ENCODE measurements at places on chromosomes 2 and 18. TPM values are rescaled to one million over a fixed set of nuclear protein-coding genes. Genes with fewer than 3 reads are reported as not detected.

GRCh38 chr18:7157760-7158159 lies 40.2 kb upstream of the LAMA1 start:
- DNase-seq: no peak

- no peak for DNase-seq
These were observed 121.1 kb downstream of the TANC1 start for GRCh38 chr2:159089543-159089942.

- DNase-seq: no peak
These were observed 190.1 kb downstream of the HAUS1 start for GRCh38 chr18:46294318-46294717.

Gene KRTCAP3
- 0.45 TPM for total RNA-seq

GRCh38 chr2:176239031-176239430 lies 30.2 kb upstream of the MTX2 start:
- no peak for DNase-seq

GRCh38 chr2:62475172-62476011 lies 30.6 kb downstream of the TMEM17 start:
- peak; percentile 89 for DNase-seq

Gene UGT1A3
- not detected for total RNA-seq

Gene SLC20A1
- 16.2 TPM for total RNA-seq

DNA sequence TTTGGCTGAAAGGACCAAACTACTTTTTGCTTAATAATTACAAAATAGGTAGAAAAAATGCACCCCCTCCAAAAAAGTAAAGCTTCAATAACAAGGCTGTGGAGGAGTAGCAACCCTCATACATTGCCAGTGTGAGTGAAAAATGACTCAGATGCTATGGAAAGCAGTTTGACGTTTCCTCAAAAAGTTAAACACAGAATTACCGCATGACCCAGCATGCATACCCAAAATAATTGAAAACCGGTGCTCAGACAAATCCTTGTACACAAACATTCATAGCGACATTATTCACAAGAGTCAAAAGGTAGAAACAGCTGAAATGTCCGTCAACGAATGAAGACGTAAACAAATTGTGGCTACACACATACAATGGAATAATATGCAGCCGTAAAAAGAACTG lies 38.8 kb upstream of the DAPL1 start:
- no peak for DNase-seq

Gene LYPD6
- 1.2 TPM for total RNA-seq

- DNase-seq: peak; percentile 96
These were observed 867 bp upstream of the TTL start for GRCh38 chr2:112481050-112481527.

Gene PDE1A
- total RNA-seq: 11.2 TPM

DNA sequence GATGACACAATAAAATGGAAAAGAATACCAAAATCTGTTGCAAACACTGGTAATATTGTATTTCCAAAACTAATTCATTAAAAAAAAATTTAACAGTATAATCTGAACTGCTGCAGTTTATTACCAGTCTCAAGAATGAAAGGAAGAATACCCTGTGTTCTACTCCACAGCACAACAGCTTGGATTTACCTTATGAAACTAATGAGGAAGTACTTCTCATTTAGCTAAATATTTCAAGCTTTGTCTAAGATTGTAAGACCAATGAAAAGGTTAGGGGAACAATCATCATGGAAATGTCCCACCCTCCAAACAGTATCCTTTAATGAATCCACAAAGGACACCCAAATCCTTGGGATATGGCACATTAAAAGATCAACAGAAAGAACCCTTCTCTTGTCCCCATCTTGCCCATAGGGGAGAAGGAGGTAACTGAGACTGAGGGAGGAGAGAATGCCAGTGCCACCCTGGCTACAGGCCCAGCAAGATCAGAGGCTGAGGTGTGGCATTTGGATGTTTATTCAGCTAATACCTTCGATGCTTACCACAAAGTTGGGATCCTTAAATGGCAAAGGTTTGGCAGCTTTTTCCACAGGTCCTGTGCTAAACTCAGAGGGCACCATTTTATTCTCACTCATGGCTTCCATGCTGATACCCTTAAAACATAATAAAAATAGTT lies 17.7 kb downstream of the INO80C start:
- no peak for DNase-seq

DNA sequence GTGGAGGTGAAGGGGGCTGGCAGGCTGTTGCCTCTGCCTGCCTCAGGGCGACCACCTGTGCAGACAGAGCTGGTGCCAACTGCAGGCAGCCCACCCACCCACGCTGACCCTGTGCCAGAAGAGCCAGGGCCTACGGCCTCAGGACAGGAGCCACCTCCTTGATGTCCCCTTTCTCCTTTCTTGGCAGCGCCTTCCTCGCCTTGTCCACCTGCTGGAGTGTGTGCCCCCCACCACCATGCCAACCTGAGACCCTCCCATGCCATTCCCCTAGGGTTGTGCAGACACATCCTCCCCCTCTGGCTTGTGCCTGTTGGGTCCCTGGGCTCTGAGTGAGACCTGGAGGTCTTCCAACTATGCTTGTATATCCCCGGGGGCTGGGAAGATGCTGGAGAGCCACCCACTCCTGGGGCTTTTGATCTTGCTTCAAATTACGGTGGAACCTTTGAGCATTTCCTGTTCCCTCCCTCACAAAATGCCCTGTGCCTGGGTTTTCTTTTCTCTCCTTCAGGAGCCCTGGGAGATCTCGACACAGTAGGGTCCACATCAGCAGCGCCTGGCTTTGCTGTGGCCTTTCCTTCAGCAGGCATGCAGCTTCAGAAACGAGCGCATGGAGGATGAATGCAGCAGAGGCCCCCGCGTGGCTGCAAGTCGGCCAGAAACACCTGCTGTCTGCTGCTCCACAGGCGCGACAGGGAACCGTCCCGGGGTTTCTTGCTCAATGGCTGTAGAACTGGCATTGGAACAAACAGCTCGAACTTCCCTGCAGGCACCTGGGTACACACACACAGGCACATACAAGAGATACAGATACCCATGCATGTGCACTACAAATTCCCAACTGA lies 65.9 kb upstream of the SH3RF3 start:
- DNase-seq: no peak

Gene PAX8
- total RNA-seq: 1.3 TPM

Gene TXNDC2
- total RNA-seq: 1.0 TPM

- no peak for DNase-seq
These were observed 63.7 kb upstream of the ZCCHC2 start for GRCh38 chr18:62458868-62459716.

Data from esophagus muscularis mucosa (tissue), 4 donors.